ENCODE measurements at places on chromosomes 7 and 10.

DNA sequence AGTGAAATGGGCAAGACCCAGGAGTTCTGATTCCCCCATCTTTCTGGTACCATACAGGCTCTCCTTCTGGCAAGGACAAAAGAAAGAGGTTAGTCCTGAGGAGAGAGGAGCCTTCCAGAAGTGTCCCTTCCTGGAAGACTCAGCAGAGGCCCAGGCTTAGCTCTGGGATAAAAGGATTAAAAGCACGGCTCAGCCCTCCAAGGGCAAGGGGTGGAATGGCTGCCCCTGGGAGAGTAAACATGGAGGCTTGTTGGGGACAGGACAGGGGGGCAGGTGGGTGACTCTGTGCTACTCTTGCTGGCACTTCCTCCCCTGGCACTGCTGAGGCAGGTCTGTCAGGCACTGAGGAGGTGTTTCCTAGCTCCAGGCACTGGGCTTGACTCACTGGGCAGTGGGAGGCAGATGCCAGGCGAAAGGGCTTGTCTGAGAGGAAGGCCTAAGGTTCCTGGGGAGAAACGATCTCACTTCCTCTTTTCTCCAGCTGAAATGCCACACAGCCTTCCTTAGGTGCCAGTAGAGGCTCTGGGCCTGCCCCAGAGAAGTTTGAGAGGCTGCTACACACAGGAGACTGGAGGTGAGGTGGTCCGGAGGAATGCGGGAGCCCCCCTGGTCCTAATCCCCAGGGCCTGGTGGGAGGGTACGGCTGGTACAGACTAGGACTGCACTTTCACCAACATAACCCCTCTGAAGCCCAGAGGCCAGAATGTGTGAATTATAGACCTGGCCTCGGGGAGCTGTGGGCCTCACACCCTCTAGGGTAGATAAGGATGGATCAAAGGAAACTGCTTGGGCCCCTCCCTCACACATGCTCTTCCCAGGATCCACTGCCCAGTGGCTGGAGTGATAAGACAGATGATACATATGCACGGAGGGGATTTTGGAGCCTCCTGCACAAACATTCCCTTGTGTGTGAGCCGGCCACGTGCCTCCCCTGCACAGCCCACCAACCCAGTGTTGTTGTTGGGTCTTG lies 63.2 kb upstream of the PODXL start:
- H3K36me3 ChIP-seq = no peaks in the 10 kb centered on the region
- no peaks in the 10 kb centered on the region for H3K4me1 ChIP-seq
- H3K4me3 ChIP-seq = no peak overlapping the region
- DNase-seq = peak; percentile 42
- H3K27me3 ChIP-seq = no peaks in the 10 kb centered on the region

DNA sequence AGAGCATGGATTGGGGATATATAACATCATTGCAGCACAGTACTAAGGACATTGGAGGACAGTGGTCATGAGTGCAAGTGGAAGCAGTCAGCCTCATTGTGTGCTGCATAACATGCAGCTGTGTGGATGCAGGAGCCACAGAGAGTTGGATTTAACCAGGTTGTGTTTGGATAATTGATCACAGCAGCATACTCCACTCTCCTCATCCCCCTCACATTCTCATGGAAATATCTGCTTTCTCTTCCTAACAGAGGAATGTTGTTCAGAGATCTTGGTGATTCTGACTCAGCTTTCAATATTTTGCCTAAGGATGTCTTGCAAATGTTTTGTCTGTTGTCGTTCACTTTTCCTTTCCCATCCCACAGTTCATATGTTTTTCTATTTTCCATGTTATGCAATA lies 31.8 kb upstream of the LSM8 start:
- H3K27me3 ChIP-seq = no peaks in the 10 kb centered on the region
- H3K4me3 ChIP-seq = no peak overlapping the region
- peak; percentile 10 for DNase-seq
- no peak overlapping the region for H3K27ac ChIP-seq

DNA sequence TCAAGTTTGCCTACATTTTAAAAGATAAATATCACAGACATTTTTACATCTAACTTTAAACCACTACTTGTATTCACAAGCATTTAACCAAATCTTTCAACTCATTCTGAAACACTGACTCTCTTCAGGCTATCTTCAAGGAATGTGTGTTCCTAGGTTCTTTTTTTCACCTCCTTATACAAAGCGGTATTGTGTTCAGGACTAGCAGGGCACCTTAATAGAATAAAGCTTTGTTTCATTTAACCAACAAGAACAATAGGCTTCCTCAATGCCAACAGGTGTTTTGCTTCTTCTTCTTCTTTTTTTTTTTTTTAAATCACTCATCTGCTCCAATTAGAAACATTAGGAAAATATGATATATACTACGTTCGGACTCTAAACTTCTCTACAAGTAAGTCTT lies 212.9 kb upstream of the SEMA3E start:
- no peaks in the 10 kb centered on the region for H3K27me3 ChIP-seq
- H3K4me1 ChIP-seq = no peaks in the 10 kb centered on the region
- no peaks in the 10 kb centered on the region for H3K36me3 ChIP-seq

- peak overlapping the region; percentile 72 for H3K4me3 ChIP-seq
- peak; percentile 84 for DNase-seq
- no peaks in the 10 kb centered on the region for H3K27me3 ChIP-seq
- peaks cover 8% of the 10 kb centered on the region for H3K4me1 ChIP-seq
Observed at GRCh38 chr10:58513188-58514110, 777 bp downstream of the BICC1 start.

DNA sequence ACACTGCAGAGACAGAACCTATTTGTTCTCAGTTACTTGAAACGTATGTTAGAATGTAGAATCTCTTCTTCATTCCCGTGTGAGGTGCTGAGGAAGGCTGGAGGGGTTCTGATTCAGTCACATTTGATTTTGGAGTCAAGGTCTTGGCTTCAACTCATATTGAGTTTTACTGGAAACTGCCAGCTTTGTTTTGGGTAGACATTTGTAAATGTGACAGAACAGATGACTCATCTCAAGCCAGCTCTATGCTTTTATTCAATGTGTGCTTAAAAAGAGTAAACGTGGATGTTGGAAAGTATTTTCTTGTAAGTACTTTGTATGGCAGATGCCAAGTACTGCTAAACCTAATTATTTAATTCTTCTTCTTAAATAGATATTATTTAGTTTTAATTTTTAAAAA lies 780.8 kb upstream of the C7orf33 start:
- no peak overlapping the region for H3K27ac ChIP-seq
- no peaks in the 10 kb centered on the region for H3K4me1 ChIP-seq
- no peaks in the 10 kb centered on the region for H3K27me3 ChIP-seq
- H3K4me3 ChIP-seq = no peak overlapping the region

GRCh38 chr10:10038348-10038747 lies 979.3 kb upstream of the CELF2 start:
- peak; percentile 30 for DNase-seq
- no peaks in the 10 kb centered on the region for H3K36me3 ChIP-seq
- peak overlapping the region; percentile 40 for H3K27ac ChIP-seq
- no peak overlapping the region for H3K4me3 ChIP-seq

- DNase-seq = no peak
- no peak overlapping the region for H3K27ac ChIP-seq
- H3K36me3 ChIP-seq = no peaks in the 10 kb centered on the region
- no peaks in the 10 kb centered on the region for H3K27me3 ChIP-seq
- H3K4me1 ChIP-seq = no peaks in the 10 kb centered on the region
- no peak overlapping the region for H3K4me3 ChIP-seq
Observed at GRCh38 chr10:113527211-113527906, 25.5 kb upstream of the HABP2 start.

- no peak overlapping the region for H3K4me3 ChIP-seq
- H3K27ac ChIP-seq = peak overlapping the region; percentile 44
- peak; percentile 29 for DNase-seq
- H3K4me1 ChIP-seq = peaks cover 7% of the 10 kb centered on the region
Observed at GRCh38 chr10:72277340-72277995, 3.7 kb downstream of the DDIT4 start.

DNA sequence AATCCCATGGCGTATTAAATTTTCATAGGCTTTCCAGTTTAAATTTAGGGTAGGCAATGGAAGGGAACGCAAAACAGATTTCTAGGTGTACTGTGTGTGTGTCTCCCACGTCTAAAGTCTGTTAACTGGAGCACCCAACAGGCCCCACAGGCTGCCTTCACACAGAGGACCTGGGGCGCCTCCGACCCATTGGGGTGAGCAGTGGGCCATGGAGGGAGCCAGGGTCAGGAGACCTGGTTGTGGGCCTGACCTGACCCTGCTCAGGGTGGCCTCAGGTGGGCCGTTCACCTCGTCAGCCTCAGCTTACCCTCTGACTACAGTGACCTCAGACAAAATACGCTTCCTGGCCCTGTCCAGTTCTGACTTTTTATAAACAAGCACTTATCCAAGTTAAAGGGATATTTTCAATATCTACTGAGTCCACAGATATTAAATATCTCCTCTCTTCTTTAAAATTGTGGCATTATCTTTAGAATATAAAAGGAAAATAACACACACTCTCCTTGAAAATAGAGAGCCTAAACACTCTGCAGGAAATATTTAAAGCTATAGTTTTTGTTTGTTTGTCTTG lies 159.6 kb downstream of the EGFR start:
- H3K27me3 ChIP-seq = no peaks in the 10 kb centered on the region
- peaks cover 72% of the 10 kb centered on the region for H3K36me3 ChIP-seq
- peaks cover 21% of the 10 kb centered on the region for H3K4me1 ChIP-seq
- H3K4me3 ChIP-seq = no peak overlapping the region
- DNase-seq = no peak

GRCh38 chr7:125057963-125058362 lies 128.3 kb upstream of the POT1 start:
- H3K27me3 ChIP-seq = no peaks in the 10 kb centered on the region
- no peak for DNase-seq
- H3K4me1 ChIP-seq = peaks cover 5% of the 10 kb centered on the region

DNA sequence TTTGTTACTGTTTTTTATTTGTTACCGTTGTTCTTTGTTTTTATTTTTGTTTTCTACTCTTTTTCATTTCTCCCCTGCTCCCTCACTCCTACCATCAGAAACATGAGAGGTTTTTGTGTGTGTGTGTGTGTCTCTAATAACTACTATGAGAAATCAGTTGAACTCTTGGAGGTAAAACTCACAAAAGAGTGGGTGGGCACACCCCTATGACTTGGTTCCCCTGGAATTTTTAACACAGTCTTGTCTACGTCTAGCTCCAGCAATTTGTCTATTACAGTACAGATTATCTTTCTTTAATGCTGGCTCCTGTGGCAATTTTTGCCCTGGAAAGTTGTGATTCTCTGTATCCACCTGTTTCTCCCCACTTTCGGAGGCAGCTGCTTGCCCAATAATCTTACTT lies 56.2 kb downstream of the AOAH start:
- no peaks in the 10 kb centered on the region for H3K4me1 ChIP-seq
- peak; percentile 56 for DNase-seq
- H3K4me3 ChIP-seq = no peak overlapping the region
- H3K36me3 ChIP-seq = no peaks in the 10 kb centered on the region

- DNase-seq = no peak
- H3K27me3 ChIP-seq = no peaks in the 10 kb centered on the region
- H3K36me3 ChIP-seq = 0 out of 2 replicates have a peak, but pooled peaks cover 2% of the 10 kb centered on the region
- H3K4me1 ChIP-seq = no peaks in the 10 kb centered on the region
- H3K4me3 ChIP-seq = peak overlapping the region; percentile 80
Observed at GRCh38 chr7:92133133-92133736, 1.0 kb downstream of the CYP51A1 start.

- H3K36me3 ChIP-seq = no peaks in the 10 kb centered on the region
- H3K27me3 ChIP-seq = no peaks in the 10 kb centered on the region
- H3K4me3 ChIP-seq = no peak overlapping the region
- H3K27ac ChIP-seq = no peak overlapping the region
Observed at GRCh38 chr7:131365838-131366237, 38.2 kb downstream of the MKLN1 start.

DNA sequence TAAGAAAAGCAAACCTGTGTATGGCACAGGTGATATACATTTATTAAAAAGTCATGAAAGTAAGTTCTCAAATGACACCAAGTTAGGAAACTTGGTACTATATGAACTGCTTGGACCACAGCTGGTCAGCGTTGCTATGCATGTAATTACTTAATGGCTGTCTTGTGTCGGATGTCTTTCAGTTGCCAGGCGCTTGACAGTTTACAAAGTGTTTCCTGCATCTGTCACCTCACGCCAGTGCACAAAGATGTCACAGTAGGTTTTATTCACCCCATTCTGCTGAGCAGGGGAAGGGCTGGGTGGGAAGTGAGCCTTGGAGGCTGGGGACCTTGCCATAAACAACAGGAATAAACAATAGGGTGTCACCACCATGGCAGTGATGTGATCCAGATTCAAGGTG lies 35.8 kb downstream of the ADAM12 start:
- H3K4me3 ChIP-seq = no peak overlapping the region
- no peaks in the 10 kb centered on the region for H3K27me3 ChIP-seq
- H3K36me3 ChIP-seq = no peaks in the 10 kb centered on the region
- no peak overlapping the region for H3K27ac ChIP-seq
- peaks cover 9% of the 10 kb centered on the region for H3K4me1 ChIP-seq

DNA sequence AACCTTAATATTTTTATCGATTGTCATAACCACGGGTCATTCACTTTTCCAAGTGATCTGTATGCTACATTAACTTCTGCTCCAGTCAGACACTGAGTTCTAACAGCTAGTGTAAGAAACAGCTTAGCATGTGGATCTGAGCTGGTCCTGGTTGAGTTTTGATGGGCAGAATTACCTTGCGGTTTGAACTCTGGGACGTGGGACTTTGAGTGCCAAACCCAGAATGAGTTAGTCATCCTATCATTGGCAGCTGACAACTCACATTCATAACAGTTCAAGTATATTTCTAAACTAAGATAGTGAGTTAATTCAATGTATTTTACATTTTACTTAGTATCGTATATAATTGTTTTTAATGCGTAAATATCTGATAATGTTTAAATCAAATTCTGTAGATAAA lies 43.2 kb downstream of the C7orf33 start:
- no peak overlapping the region for H3K4me3 ChIP-seq
- H3K4me1 ChIP-seq = no peaks in the 10 kb centered on the region
- DNase-seq = no peak

DNA sequence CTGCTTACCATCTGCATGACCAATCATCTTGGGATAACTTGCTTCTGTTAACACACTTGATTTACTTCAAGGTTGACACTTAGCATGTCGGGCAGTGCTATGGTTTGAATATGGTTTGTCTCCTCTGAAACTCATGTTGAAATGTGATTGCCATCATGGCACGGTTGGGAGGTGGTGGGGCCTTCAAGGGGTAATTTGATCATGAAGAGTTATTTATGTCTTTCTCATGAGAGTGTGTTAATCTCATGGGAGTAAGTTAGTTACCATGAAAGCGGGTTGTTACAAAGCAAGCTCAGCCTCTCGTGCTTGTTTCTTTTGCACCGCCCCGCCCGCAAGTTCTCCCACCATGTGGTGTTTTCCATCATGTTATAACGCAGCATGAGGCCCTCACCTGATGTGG lies 163.6 kb downstream of the DOCK4 start:
- H3K36me3 ChIP-seq = no peaks in the 10 kb centered on the region
- no peaks in the 10 kb centered on the region for H3K4me1 ChIP-seq
- DNase-seq = no peak
- H3K27me3 ChIP-seq = no peaks in the 10 kb centered on the region
- H3K27ac ChIP-seq = no peak overlapping the region
